ENCODE measurements at places on chromosomes 11 and 22. TPM values are rescaled to one million over a fixed set of nuclear protein-coding genes. Genes with fewer than 3 reads are reported as not detected.

PKP3 gene
- total RNA-seq = not detected

MMP12 gene
- total RNA-seq = not detected

CBLIF gene
- total RNA-seq = not detected

DNA sequence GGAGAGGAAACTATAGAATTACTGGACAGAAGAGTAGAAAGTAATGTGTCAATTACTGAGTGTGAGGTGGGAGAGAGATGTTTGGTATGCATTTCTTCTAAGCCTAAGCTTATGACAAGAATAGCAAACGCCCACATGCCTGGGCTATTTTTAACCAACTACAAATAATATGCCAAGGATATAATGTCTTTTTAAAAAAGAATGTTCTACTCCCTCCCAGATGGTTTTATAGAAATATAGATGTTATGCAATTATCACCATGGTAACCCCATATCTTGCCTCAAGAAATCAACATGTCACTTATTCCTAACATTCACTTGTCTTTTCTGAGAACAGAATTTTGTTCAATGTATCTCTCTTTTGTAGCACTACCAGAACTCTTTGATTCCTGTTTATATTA, 996.7 kb upstream of the CHORDC1 start:
- no peak overlapping the region for H3K4me3 ChIP-seq
- no peak for DNase-seq
- no peaks in the 10 kb centered on the region for H3K4me1 ChIP-seq
- no peaks in the 10 kb centered on the region for H3K27me3 ChIP-seq

RAG2 gene
- total RNA-seq = not detected

IFITM10 gene
- total RNA-seq = 1.8 TPM

GRCh38 chr11:116691771-116692177, 81.0 kb downstream of the BUD13 start:
- H3K27ac ChIP-seq = no peak overlapping the region
- peak; percentile 30 for DNase-seq
- H3K4me1 ChIP-seq = no peaks in the 10 kb centered on the region
- H3K27me3 ChIP-seq = no peaks in the 10 kb centered on the region
- no peak overlapping the region for H3K4me3 ChIP-seq

GRCh38 chr22:19206287-19206686, 27.8 kb upstream of the SLC25A1 start:
- DNase-seq = no peak
- no peaks in the 10 kb centered on the region for H3K27me3 ChIP-seq
- H3K4me1 ChIP-seq = no peaks in the 10 kb centered on the region

GRCh38 chr22:48832592-48832991, 995.1 kb downstream of the BRD1 start:
- no peaks in the 10 kb centered on the region for H3K4me1 ChIP-seq
- H3K27me3 ChIP-seq = no peaks in the 10 kb centered on the region
- no peak overlapping the region for H3K27ac ChIP-seq
- H3K36me3 ChIP-seq = no peaks in the 10 kb centered on the region
- DNase-seq = no peak
- H3K4me3 ChIP-seq = no peak overlapping the region

- peak; percentile 64 for DNase-seq
- no peak overlapping the region for H3K4me3 ChIP-seq
- H3K36me3 ChIP-seq = peaks cover 7% of the 10 kb centered on the region
- H3K27me3 ChIP-seq = no peaks in the 10 kb centered on the region
Measured at GRCh38 chr11:57493507-57494503, 21.7 kb downstream of the SLC43A1 start.

- no peak overlapping the region for H3K4me3 ChIP-seq
- no peaks in the 10 kb centered on the region for H3K4me1 ChIP-seq
- no peak overlapping the region for H3K27ac ChIP-seq
- no peaks in the 10 kb centered on the region for H3K27me3 ChIP-seq
- DNase-seq = no peak
- no peaks in the 10 kb centered on the region for H3K36me3 ChIP-seq
Measured at GRCh38 chr11:99176430-99176829, 155.7 kb downstream of the CNTN5 start.

YPEL1 gene
- total RNA-seq = 9.8 TPM

DNA sequence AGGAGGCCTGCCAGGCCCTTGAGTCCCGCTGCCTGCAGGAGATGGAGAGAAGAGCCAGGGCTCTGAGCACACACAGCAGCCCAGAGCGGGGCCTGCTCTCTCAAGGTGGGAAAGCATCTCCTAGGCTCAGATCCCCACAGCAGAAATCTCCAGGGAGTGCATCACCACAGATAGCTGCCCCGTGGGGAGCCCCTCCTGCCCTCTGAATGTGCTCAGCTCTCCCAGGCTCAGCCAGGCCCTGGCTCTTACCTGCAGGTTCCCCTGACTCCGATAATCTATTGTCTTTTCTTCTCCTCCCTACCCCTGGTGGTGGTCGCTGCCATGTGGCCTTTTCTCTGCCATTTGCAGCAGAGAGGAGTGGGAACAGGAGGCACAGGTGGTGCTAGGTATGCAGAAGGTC, 49.9 kb downstream of the BTG4 start:
- H3K36me3 ChIP-seq = no peaks in the 10 kb centered on the region
- peaks cover 5% of the 10 kb centered on the region for H3K27me3 ChIP-seq
- no peak for DNase-seq
- H3K4me1 ChIP-seq = no peaks in the 10 kb centered on the region
- H3K4me3 ChIP-seq = no peak overlapping the region

DNA sequence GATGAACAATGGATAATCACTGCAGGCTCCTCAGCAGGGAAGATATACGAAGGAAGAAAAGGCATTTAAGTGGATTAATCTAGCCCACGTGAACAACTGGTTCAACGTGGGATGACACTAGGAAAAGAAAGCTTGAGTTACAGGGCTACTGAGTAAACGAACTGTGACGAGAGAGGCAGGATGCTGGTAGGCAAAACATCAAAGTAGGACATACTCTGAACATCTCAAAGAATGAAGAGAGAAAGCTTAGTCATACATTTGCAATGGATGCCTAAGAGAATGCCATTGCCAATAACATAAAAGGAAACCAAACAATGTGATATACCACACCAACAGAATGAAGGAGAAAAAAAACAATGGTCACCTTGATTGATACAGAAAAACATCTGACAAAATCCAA, 12.9 kb downstream of the USP28 start:
- no peak for DNase-seq
- H3K4me3 ChIP-seq = no peak overlapping the region
- peaks cover 10% of the 10 kb centered on the region for H3K4me1 ChIP-seq
- no peaks in the 10 kb centered on the region for H3K36me3 ChIP-seq
- no peaks in the 10 kb centered on the region for H3K27me3 ChIP-seq

- DNase-seq = no peak
- H3K27me3 ChIP-seq = no peaks in the 10 kb centered on the region
- no peaks in the 10 kb centered on the region for H3K4me1 ChIP-seq
- H3K36me3 ChIP-seq = peaks cover 41% of the 10 kb centered on the region
- no peak overlapping the region for H3K27ac ChIP-seq
Measured at GRCh38 chr11:12213883-12214282, 103.5 kb downstream of the MICAL2 start.

FAM227A gene
- total RNA-seq = not detected

DNA sequence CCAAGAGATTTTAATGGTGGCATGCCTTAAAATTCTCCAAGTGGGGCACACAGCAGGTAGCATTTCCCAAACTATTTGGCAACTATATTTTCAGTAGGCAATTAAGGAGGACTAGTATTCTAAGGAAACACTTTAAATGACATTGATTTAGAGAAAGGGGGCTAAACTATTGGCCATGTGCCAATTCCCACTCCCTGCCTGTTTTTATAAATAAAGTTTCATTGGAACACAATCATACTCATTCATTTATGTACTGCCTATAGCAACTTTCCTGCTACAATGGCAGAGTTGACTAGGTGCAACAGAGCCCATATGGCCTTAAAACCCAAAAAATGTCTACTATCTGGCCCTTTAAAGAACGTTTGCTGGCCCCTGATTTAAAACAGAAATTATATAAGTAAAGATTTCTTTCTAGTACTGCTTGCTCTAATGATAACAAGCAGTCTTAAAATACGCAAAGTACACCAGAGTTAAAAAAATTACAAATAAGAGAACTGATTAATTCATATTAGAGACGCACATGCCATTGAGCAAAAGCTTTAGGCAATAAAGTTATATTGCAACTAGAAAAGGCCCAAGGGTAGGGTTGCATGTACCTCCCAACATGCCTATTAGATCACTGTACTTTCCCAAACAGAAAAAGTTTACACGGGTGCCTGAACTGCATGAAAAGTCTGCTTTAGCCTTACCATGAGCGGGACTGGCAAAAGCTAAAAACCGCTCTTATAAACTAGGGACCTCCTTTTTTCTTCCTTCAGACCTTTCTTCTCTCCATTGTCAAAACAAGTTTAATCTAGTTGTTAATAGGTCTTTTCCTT, 14.2 kb downstream of the E2F8 start:
- H3K4me1 ChIP-seq = peaks cover 6% of the 10 kb centered on the region
- no peaks in the 10 kb centered on the region for H3K27me3 ChIP-seq
- no peak overlapping the region for H3K27ac ChIP-seq
- H3K36me3 ChIP-seq = no peaks in the 10 kb centered on the region
- no peak overlapping the region for H3K4me3 ChIP-seq
